Activated T-helper 1 cell treated with anti-CD3 and anti-CD28 coated beads, Interleukin-2, amount 50 U/mL, for 16 hours (primary cell): ENCODE measurements at places on chromosomes 11 and 22.

DNA sequence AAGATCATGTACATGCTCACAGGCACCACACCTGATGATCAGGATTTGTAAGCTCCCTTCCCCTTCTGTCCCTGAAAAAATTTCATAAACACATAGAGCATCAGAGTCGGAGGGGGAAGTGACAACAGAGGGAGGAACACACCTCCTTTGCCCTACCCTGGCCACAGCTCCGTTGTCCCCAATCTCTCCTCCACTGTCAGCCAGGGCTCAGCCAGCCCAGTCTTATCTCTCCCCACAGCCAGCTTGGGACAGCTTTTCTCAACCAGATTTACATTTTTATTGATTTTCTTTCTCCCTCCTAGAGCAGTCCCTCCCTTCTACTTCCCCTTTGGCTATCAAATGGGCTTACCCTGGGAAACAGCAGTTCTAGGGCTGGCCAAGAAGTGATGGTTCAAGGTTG, 32.1 kb upstream of the TPBGL start:
- DNase-seq = no peak

DNA sequence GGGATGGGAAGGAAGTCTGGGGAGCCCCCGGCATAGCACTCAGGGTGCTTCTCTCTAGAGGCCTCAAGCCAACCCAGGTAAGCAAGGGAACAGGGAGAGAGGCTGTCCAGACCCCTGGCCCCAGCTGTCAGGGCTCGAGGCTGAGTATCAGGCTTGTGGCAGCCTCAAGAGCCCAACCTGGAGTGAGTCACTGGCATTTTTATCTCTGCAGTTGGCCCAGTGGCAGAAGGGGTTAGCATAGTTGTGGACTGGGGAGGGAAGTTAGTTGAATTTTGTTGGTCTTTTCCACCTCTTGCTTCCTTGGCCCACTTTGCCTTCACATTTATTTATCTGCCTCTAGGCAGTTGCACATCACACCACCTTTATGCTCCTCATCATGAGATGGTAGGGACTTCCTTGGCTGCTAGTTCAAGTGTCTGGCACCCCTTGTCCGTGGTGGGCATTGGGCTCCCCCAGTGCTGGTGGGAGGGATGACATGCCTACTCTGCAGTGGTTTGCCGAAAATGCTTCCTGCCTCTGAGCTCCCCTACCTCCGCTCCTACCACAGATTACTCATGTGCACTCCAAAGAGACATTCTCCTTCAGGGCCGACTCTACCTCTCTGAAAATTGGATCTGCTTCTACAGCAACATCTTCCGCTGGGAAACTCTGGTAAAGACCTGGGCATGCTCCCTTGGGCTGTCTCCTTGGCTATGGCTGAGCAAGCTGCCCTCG, 60.1 kb downstream of the SCN3B start:
- DNase-seq = no peak

GRCh38 chr11:84673753-84674152, 953.4 kb downstream of the DLG2 start:
- DNase-seq = no peak

DNA sequence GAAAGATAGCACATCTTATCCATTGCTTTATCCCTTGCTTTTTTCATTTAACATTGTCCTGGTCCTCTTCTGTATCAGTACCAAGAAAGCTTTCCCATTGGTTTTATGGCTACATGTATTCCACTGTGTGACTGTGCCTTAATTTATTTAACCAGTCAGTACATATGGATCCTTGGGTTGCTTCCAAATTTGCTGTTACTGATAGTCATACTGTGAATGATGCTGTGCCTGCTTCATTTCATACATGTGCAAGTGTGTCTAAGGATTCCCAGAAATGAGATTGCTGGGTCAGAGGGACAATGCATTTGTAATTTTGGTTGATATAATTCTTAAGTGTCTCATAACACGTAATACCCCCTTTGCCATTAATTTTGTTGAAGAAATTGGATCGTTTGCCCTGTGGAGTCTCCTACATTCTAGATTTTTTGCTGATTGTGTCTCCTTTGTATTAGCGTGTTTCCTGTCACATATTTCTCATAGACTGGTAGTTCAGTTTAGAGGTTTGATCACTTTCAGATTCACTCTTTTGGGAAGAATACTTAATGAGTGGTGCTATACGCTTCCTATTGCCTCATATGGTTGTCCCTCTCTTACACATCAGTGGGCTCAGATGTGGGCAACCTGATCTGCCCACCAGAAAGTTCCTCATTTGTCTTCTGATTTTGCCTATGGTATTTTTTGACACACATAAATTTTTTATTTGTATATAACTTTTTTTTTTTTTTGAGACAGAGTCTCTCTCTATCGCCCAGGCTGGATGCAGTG, 35.3 kb downstream of the MYBPC3 start:
- DNase-seq = no peak

GRCh38 chr11:95512682-95513081, 276.9 kb downstream of the FAM76B start:
- no peak for DNase-seq

- DNase-seq = no peak
Observed at GRCh38 chr11:122995526-122995925, 13.9 kb upstream of the BSX start.

DNA sequence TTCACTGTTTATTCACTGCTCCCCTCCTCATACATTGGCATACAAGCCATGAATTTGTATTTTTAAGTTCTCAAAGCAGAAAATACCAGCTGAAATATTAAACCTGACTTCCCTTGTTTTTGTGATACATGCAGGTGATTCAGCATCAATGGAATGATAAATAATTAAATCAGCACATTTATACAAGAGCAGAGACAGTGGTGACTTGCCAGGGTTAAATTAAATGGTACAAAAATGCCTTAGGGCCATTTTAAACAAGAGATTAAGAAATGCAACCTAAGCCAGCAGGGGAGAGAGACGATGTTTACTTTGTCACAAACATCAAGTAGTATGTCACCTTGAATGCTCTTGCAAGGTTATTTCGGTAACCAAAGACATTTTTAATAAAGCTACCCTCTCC, 95.9 kb upstream of the DDI1 start:
- DNase-seq = no peak

GRCh38 chr11:109077291-109077920, 344.6 kb upstream of the C11orf87 start:
- DNase-seq = no peak

GRCh38 chr11:128689591-128689947, 4.3 kb upstream of the FLI1 start:
- DNase-seq = no peak

DNA sequence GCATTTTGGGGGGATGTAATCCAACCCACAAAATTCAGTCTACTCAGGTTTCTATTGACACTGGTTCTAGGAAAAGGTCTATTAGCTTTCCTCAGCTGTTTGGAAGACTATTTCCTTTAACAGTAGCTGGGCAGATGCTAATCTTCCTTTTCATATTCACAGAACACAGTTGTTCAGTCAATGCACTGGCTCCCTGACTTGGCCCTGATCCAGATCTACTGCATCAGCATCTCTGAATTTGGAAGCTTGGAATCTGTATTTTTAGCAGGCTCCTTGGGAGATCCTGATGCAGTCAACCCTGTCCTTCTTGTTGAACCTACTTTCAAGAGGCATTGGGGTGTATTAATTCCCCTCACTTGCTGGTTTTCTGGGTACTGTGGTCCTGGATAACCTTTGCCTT, 6.3 kb downstream of the HTATIP2 start:
- DNase-seq = no peak

- DNase-seq = no peak
Observed at GRCh38 chr11:6941970-6942369, 15.7 kb downstream of the ZNF215 start.

- DNase-seq = no peak
Observed at GRCh38 chr22:35523167-35523947, 17.3 kb upstream of the RASD2 start.

- DNase-seq = no peak
Observed at GRCh38 chr11:123363556-123363955, 66.5 kb upstream of the GRAMD1B start.

DNA sequence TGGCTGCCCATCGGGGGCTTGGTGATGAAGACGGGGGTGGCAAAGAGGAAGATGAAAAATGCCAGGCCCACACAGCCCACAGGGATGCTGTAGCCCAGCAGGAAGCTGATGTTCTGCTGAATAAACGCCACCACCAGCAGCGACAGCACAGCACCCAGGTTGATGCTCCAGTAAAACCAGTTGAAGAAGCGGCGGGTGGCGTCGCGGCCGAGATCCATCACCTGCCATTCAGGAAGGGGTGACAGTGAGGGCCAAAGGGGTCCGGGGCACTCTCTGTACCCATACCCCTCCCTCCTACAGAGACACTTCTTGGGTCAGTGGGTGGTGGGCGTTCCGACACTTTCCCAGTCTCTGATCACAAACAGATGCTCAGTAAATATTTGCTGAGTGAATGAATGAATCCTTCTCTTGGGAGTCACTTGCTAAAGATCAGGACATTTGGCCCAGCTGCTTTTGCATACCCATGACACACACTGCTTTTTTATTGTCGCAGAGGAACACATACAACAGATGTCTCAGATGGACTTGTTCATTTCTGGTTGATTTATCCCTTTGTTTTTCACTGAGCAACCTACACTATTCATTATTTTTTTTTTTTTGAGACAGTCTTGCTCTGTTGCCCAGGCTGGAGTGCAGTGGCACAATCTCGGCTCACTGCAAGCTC, 5.2 kb downstream of the SLC15A3 start:
- no peak for DNase-seq

GRCh38 chr11:9144828-9145227, 53.4 kb upstream of the SCUBE2 start:
- DNase-seq = no peak

DNA sequence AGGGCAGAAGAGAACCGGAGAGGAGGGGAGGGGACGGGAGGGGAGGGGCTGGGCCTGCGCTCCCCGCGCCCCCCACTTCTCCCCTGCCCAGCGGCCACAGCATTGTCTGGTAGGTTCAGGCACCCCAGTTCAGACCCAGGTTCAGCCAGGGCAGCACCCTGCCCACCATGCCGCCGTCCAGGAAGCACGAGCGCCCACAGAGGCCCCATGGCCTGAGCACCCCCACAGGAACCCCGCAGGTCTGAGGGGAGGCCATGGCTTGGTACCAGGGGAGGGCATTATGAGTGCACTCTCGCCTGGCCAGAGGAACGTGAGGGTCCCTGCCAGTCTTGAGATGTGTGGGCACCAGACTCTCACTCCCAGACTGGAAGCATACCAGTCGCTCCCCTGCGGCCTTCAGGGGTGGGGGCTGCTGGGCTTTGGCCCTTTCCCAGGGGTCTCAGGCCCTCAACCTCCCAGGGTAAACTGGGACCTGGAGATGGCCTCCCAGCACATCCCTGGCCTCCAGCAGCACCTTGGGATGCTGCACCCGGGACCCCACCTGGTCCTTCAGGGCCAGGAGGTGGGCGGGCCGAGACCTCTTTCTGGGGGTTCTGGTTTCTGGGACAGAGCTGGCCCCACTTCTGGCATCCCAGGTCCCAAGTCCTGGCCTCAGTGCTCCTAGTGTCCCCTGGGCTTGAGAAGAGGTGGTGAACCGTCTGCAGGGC, 597 bp upstream of the PLXNB2 start:
- no peak for DNase-seq

GRCh38 chr11:25758145-25758661, 573.7 kb upstream of the ANO3 start:
- DNase-seq = no peak

DNA sequence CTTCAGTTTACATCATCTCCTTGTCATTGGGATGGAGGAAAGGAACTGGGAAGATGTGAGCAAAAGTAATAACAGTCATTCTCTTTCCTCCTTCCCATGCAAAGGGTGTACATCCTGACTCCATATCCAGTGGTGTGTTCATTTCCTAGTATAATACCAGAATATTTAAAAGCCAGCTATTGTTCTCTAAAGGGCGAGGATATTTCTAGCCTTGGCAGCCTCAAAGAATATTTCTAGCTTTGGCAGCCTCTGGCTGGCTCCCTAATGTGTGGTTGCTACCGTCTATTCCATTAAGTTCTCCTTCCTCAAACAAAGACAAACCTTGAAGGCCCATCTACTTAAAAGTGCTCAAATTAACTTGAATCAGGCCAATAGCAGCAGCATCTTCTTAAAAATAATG, 114.0 kb downstream of the FAM76B start:
- DNase-seq = no peak

DNA sequence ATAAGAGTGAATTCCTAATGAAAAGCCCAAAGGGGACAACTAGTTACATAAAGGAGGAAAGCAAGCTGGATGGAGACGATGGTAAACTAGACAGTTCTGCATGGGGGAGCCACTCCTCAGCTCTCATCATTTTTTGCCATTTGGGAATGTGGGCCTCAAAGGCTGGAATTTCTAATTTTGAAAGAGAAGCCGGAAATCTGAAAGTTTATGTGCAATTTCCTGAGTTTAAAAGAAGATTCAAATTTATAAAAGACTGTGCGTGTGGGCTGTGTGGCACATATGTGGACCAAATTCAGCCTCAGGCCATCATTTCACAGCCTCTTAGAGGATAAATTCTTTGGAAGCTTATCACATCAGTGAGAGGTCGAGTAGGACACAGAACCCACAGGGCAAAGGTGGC, 18.3 kb upstream of the CRY2 start:
- DNase-seq = no peak

DNA sequence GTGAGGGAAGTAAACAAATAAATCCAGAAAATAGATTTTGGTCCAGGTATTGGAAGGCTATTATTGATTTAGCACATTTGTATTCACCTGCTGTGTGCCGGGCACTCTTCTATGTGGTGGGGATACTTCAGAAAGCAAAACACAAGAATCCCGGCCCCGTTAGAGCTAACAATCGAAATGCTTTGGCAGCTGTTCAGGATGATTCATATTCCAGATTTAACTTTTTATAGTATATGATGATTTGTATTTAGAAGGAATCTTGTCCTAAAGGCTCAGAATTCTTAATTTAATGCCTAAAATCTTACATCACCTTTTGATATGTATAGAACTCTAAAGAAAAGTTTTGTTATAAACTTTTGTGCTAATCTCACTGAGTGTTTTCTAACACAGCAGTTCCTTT, 28.0 kb downstream of the ZC3H12C start:
- DNase-seq = no peak

DNA sequence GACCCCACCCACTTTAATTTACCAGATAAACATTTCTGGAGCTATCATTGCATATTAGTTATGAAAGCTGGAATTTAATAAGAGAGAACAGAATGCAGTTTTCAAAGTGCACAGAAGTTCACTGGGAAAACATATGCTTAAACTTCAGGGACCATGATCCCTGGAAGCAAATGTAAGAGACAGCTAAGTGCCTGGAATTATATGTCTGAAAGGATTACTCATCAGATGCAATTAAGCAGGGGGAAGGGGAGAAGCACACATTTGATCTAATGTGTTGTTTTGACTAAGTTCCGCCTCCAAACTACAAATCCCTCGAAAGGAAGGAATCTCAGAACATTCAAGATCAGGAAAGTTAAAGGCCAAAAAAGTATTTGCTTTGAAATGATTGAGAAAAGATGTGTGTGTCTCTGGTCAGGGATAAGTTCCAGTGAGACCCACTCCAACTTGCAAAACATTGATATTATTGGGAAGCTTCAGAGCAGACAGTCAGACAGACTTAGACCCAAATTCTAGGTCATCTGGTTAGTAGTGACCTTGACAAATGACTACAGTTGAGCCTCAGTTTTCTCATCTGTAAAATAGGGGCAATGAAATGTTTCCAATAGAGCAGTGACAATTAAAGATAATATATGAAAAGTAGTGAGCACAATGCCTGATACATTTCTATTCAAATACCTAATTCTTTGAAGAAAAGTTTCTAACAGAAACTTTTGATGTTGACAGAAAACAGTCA, 147.6 kb downstream of the ME3 start:
- DNase-seq = no peak

GRCh38 chr22:31920306-31920705, 24.0 kb upstream of the YWHAH start:
- DNase-seq = no peak
